ENCODE measurements at places on chromosomes 3 and 15.

GRCh38 chr3:153462545-153462944, 300.5 kb downstream of the RAP2B start:
- DNase-seq: no peak

- no peak for DNase-seq
Observed at GRCh38 chr3:64617610-64618009, 70.2 kb downstream of the ADAMTS9 start.

DNA sequence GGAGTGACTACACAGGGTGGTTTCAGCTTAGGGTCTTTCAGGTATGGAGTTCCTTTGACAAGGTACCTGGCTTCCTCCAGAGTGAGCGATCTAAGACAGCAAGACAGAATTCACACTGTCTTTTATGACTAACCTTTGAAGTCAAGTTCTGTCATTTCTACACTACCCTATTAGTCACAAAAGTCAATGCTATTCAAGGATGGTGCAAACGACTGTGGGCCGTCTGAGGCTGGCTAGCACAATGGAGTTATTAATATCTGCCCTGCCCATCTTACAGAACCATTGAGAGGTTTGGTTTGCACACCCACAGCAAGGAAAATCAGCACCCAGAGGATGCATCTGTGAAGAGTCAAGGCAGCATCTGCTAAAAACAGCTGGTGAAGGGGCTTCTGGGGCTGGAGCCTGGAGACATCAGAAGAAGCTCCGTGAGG, 62.9 kb upstream of the XCR1 start:
- no peak for DNase-seq

DNA sequence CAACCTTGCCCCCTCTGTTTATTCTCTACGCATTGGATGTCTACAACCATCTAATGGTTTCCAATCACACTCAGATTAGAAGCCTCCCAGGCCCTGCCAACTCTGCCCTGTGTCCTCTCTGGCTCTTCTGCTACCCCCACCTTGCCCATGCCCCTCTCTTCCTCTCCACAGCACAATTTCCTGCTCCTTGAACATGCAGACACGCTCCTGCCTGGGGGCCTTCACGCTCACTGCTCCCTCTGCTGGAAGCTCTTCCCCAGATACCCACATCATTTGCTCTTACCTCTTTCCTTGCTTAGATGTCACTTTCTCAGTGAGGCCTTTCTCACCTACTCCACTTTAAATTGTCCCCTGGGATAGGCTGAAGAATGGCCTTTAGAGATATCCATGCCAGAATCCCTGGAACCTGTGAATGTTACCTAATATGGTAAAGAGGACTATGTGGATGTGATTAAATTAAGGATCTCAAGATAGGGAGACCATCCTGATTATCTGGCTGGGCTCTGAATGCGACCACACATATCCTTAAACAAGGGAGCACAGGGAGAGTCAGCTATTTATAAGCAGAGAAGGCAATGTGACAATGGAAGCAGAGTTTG, 9.9 kb downstream of the KY start:
- DNase-seq: no peak

GRCh38 chr15:33114374-33114717, 80.2 kb downstream of the FMN1 start:
- no peak for DNase-seq

DNA sequence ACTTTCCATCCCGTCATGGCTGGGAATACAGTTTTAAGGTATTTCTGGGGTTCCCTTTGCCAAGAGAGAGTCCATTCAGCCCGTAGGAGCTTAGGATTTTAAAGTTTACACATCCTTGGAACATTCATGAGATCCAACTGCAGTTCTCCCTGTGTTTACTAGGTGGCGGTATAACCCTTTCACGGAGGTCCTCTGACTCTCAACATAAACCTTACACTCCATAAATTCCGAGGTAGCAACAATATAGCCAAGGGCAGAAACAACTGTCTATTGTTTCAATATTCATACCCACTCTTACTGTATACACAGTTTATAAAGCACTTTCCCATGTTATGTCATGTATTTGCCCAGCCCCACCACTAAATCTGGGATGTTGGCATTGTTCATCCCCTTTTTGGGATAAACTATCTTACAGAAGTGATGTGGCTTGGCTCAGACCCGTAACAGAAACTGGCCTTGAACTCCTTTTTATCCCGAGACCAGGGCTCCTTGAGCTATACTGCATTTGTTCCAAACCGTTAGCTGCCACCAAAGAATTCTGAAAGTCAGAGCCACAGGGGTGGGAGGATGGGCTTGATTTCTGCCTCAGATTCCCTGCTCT, 69.2 kb upstream of the COL6A5 start:
- no peak for DNase-seq

- DNase-seq: no peak
Observed at GRCh38 chr3:53137221-53137620, 7.0 kb upstream of the RFT1 start.

GRCh38 chr3:156471431-156471830, 83.5 kb downstream of the SSR3 start:
- no peak for DNase-seq

GRCh38 chr3:133441867-133442270, 42.0 kb downstream of the BFSP2 start:
- no peak for DNase-seq

DNA sequence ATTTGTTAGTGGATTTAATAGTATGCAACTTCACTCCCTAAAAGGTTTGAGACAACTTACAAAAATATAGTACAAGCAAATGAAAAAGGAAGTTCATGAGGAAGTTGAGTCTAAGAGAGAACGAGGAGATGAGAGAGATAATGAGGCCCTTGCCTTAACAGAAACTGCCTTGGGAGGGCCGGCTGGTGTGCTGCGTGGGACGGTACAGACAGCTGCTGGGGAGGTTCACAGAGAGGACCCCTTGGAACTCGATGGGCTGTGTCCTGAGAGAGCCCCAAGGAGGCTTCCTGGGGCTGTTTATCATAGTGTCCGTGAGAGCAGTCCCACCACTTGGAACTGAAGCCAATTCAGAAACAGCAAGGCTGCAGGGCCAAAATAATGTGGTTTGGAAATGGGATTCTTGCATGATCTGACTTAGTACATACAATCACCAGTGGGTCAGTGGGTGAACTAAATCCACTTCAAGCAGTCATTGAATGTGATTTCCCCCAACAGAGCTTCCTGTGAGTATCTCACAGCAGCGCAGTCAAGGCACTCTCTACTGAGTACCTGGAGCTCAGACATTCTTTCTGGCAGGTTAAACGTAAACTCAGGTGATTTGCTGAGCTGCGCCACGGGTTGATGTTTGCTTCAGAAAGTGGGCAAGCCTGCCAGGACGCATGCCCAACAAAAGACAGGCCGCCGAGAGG, 90.8 kb downstream of the CRTC3 start:
- DNase-seq: no peak

- DNase-seq: no peak
Observed at GRCh38 chr3:27591312-27592210, 107.4 kb upstream of the SLC4A7 start.

GRCh38 chr3:48711727-48712126, 5.3 kb downstream of the IP6K2 start:
- DNase-seq: no peak

DNA sequence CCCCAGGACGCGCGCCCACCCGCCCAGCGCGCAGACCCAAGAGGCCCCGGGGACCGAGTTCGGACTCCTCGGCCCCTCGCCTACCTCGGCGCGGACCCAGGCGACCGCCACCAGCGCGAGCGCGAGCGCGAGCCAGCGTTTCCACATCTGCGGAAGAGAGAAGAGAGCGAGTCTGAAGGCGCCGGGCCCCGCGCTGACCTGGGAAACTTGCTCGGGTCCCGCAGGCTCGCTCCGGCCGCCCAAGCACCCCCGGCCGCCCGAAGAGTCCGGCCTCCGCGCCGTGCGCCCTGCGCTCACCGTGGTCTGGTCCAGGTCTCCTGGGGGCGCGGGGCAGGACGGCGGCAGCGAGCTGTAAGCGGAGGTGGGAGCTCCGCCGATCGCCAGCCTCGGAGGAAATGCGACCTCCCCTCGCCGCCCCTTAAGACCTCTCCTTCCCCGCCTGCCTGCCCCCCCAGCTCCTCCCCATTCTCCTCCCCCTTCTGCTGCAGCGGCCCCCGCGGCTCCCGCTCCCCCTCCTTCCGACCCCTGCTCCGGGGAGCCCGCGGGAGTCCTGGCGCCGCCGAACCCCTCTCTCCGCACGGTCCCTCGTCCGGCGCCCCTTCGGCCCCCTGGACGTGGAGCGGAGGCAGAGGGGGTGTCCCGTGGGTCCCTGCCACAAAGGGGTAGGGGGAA, at the start of gene FSTL1:
TSS of gene FSTL1 (minus strand) at position 393 of the 672 bp plus-strand sequence. CDS start at position 147, 246 bp downstream.
- peak; percentile 12 for DNase-seq

GRCh38 chr3:108862865-108863798, 40.5 kb downstream of the TRAT1 start:
- DNase-seq: no peak

GRCh38 chr3:114034211-114034610, 22.1 kb downstream of the CCDC191 start:
- no peak for DNase-seq

DNA sequence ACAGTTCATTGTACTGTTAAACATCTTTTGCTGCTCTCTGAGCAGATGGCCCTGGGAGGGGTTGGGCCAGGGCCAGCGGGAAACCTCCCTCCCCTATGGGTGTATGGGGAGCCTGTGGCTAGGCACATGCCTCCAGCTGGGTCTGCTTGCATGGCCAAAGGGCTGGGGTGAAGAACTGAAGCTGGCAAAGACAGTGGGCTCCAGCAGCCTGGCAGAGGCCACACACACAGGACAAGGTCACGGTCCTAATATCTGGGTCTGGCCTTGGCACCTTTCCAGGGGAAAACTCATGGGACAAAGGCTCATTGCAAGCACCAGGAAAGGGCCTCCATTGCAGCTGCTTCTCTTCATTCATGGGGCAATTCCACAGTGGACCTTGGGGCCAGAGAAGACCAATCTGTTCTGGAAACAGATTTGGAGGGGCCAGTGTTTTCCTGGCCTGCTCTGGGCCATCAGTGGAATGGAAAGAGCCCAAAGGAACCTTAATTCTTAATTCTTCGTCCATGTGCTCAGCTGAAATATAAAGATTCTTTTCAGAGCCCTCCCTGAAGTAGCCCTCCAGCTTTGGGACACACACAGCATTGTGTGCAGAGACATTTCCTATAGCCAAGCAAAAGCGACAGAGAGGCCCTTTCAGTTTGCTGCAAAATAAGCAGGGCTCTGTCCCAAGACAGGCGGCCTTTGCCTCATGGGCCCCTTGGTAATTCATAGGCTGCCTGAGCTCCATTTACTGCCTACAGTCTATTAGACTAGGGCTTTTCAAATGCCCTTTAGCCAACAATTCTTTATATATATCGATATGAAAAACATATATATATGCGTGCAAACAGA, 11.3 kb upstream of the LIMD1 start:
- DNase-seq: no peak

DNA sequence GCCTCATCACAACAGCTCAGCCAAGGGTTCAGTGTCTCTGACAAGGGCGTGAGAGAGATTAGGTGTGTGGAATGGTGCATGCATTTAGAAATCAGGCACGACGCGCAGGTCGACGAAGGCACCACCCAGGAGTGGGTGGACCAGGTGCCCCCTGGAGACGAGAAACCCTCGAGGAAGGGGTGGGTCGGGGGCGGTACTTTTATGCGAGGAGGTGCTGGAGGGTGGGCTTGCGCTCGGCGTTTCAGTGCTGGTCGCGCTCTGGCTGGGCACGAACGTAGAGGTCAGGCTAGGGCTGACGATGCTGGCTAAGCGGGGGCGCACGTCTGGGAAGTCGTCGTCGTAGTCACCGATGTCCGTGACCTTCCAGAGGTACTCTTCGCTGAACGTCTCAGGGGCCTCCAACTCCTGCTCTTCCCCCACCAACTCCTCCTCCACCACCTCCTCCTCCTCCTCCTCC, 393 bp downstream of the ERICH6 start:
- DNase-seq: peak; percentile 15

- DNase-seq: no peak
Observed at GRCh38 chr3:171526146-171526545, 65.9 kb upstream of the TNIK start.

GRCh38 chr3:80993241-80993945, 768.1 kb downstream of the GBE1 start:
- DNase-seq: no peak

DNA sequence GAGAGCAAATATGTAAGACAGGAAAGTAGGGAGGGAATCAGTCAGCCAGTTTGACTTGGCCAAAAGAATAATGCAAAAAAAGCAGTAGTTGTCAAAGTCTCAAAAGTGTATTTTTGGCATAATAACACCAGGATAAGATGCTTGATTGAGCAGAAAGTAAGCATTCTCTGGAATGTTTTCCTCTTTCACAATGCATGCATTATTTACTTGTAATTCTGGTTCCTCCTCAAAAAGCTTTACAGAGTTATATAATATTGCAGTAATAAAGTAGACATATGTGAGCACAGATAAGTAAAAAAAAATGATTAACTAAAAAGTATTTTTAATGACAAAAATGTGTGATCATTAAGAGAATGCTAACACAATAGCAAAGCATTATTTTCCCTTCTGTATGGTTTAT, 285.9 kb upstream of the BCHE start:
- no peak for DNase-seq

DNA sequence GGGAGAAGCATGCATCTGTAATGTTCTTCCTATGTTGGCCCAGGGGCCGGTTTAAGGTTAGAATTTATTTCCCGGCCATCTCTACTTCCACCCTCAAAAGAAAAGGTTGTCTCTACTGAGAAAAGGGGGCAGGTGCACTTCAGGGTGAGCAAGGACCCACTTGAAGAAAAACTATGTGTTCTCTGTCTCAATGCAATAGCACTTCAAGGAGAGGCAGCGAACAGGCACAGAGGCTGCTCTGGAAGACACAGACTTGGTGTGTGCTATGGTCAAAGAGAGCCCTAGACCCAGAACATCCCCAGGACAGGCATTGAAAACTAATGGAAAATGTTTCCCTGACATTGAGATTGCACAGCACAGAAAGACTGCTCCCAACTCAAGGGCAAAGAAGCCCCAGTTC, 7.6 kb downstream of the MINDY4B start:
- no peak for DNase-seq

GRCh38 chr3:10437995-10438901, 67.1 kb downstream of the ATP2B2 start:
- no peak for DNase-seq

- DNase-seq: no peak
Observed at GRCh38 chr3:39911465-39912309, 102.3 kb downstream of the MYRIP start.

GRCh38 chr3:52372822-52373504, 56.8 kb downstream of the DNAH1 start:
- no peak for DNase-seq

DNA sequence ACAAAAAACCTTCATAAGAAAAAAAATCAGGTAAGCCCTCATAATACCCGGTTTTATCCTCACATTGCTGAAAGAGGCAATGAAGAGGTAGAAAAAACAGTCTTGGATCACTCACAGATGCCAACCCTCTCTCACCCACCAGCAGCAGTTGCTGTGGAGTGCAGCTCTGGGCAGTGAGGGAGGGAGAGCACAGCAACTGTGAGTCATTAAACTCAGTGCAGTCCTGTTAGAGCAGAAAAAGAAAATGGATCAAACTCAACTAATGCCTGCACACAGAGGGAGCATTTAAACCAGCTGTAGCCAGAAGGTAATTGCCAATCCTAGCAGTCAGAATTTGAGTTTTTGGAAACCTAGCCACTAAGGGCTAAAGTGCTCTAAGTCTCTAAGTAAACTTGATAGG, 1050.6 kb upstream of the ALCAM start:
- DNase-seq: no peak

- no peak for DNase-seq
Observed at GRCh38 chr3:76011121-76011520, 225.8 kb upstream of the ZNF717 start.

GRCh38 chr15:80404057-80404760, at the start of gene ARNT2:
ARNT2 (plus strand) TSS chr15:80404382; CDS start chr15:80404516, 134 bp downstream.
- no peak for DNase-seq

- no peak for DNase-seq
Observed at GRCh38 chr3:61111825-61112224, 139.4 kb downstream of the FHIT start.

- no peak for DNase-seq
Observed at GRCh38 chr15:51837792-51838251, 8.4 kb downstream of the TMOD3 start.
